ENCODE measurements at places on chromosomes 1 and 21.
A peak's percentile ranks its signal among the peaks of the same experiment; 100 is the strongest.

GRCh38 chr1:243917177-243917862 lies 67.3 kb upstream of the AKT3 start:
- peak; percentile 4 for DNase-seq

DNA sequence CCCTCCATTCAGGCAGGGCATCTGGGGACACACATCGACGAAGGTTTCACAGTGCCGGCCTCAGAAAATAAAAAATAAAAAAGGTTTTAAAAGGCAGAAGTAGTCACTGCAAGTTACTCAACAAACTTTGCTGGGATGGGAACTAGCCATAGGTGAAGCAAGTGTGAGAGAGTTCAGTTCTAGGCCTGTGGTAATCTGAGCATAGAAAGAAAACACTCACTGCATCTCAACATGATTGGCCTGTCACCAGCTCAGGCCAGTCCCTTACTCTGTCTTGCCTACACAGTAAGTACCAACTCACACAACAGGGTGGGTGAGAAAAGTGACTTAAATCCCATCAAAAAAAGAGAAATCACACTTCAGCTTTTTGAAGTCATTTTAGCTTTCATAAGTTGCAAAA lies 30.2 kb upstream of the ADAM30 start:
- DNase-seq = no peak

GRCh38 chr1:66764994-66765578 lies 12.8 kb downstream of the DYNLT5 start:
- peak; percentile 68 for DNase-seq

GRCh38 chr1:160777486-160778089 lies 18.4 kb upstream of the LY9 start:
- DNase-seq = peak; percentile 78

- DNase-seq = no peak
Measured at GRCh38 chr1:205189131-205189530, 22.4 kb downstream of the DSTYK start.

- DNase-seq = no peak
Measured at GRCh38 chr21:42154237-42155044, 64.5 kb upstream of the ABCG1 start.

DNA sequence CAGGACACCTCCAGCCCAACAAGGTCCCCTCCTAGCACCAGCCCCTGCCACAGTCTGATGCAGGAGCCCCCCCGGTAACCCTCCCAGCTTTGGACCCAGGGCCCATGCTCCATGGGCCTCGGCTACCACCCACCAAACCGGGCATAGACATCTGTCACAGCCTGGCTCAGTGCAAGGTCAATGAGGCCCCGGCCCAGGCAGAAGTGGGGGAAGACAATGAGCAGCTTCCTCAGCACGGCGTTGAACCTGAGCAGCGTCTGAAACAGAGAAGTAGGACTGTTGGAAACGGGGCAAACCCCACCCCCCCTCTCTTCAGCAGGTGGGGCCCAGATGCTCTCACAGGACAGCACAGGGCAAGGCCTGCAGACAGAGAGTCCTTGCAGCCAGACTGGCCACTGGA lies 101.9 kb upstream of the GCLM start:
- DNase-seq = no peak

- no peak for DNase-seq
Measured at GRCh38 chr1:110360431-110360830, 21.3 kb downstream of the RBM15 start.

DNA sequence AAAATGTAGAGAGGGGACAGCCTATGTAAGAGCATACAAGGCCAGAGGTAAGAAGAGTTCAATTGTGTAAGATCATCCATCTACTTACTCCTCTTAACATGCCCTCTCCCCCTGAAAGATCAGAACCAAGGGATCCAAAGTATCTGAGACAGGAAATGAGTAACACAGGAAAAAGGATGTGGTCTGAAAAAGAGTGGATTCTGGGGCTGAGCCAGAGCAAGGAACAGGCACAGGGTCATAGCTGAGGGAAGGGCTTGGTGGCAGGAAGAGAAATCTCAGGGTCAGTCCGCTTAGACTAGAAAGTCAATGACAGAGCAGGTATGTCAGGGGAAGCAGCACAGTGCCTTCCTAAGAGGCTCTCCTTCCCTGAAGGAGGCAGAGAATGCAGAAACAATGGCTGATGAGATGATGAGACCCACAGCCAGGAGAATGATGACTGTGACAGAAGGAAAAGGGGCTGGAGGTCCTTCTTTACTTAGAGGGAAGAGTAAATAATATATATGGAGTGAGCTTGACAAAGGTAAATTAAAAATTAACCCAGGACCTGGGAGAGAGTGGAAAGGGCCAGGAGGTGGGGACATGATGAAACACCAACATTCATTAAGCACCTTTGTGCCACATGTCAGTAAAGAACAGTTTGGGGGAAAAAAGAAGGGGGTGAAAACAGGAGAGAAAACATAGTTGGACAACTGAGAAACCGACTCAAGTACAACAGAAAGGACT lies 26.2 kb upstream of the A3GALT2 start:
- no peak for DNase-seq

- DNase-seq = no peak
Measured at GRCh38 chr1:200780545-200781369, 42.1 kb downstream of the CAMSAP2 start.

DNA sequence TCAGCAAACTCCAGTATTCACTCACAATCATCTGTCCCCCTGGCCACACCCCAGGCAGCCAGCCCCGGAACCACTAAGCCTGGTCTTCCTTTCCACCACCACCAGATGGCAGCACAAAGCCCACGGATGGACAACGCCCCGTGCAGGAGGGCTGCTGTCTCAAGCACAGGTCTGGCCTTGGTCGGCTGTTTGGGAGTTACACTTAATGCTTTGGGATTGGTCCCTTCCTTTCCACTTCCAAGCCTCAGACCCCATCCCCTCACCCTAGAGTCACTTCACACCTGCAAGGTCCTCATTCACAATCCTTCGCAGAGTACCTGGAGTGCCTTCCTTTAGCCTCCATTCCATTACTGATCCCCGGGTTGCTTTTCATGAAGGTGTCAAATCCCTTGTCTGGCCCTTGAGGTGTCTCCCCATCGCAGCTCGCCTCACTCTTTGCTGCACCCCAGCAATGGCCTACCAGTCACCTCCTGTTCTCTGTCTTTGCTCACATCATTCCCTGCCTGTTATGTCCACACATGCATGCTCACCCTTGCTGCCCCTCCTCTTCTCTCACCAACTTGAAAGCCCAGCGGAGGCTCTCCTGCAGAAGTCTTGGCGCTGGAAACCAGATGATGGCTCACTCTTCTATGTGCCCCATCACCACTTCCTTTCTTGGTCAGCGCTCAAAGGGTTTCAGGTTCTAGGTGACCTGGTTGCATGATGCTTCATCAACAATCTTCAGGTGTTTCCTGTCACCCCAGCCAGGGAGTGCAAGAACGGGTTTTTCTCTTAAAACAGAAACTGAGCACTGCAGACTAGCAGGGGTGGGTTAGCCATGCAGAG lies 24.9 kb upstream of the KCNA2 start:
- DNase-seq = peak; percentile 89

GRCh38 chr1:175219774-175220173 lies 27.2 kb upstream of the KIAA0040 start:
- DNase-seq = no peak

- DNase-seq = no peak
Measured at GRCh38 chr1:209277662-209278061, 305.9 kb upstream of the CAMK1G start.

DNA sequence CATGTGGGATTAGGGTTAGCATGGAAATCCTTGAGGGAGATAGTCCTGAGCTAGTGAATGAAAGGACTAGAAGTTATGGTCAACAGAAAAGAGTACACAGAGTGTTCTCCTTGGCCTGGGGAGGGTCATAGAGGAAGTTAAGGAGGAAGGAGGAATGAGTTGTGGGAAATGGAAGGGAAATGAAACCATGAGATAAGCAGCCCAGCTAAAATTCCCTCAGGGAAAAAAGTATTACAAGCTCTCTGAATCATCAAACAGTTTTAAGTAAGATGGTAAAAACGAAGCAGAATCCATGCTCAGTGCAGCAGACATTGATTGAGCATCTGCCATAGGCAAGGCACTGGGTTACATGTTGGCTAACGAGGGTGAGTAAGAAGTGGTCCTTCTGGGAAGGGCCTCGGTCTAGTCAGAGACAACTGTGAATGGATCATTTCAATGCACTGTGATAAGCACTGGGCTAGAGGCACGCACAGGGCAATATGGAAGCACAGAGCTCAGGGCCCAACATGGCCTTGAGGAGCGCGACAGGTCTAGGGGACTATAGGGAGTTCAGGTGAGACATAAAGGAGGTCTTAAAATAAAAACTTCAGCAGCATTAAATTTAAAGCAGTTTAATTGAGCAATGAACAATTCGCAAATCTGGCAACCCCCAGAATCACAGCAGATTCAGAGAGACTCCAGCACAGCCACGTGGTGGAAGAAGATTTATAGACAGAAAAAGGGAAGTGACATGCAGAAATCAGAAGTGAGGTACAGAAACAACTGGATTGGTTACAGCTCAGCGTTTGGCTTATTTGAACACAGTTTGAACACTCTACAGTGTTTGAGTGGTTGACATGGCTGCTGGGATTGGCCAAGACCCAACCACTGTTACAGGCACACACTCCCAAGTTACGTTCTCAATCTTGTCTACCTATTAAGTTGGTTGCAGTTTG lies 219.5 kb downstream of the HLX start:
- DNase-seq = peak; percentile 8

DNA sequence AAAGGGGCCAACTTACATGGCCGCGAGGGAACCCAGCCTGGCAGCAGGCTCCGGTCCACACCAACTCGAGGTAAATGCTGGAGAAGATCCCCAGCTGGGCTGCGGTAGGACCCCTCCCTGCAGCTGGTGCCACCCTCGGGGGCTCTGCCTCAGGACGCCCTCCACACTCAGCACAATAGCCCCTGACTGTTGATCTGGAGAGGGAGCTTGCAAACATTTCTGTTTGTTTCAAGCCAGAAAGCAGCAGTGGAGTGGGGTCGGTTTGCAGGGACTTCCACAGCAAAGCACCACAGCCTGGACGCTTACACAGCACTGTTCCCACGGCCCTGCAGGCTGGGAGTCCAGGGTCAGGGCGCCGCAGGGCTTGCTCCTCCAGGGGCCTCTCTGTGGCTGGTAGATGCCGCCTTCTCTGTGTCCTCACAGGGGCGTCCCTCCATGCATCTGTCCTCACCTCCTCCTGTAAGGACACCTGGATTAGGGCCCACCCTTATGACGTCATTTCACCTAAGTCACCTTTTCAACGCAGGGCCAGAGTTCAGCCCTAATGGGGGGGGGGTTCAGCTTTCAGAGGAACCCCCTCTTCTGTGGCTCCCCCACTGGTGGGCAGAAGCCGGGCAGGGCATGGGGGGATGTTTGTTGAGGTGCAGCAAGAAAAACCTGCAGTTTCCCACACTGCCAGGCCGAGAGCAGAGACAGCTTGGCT lies 24.1 kb upstream of the TTC34 start:
- no peak for DNase-seq

Data from CD4-positive, alpha-beta T cell treated with Interleukin-21 for 1 hour (primary cell).